Vagina (tissue), 2 donors: ENCODE measurements at places on chromosomes 1 and 21.

DNA sequence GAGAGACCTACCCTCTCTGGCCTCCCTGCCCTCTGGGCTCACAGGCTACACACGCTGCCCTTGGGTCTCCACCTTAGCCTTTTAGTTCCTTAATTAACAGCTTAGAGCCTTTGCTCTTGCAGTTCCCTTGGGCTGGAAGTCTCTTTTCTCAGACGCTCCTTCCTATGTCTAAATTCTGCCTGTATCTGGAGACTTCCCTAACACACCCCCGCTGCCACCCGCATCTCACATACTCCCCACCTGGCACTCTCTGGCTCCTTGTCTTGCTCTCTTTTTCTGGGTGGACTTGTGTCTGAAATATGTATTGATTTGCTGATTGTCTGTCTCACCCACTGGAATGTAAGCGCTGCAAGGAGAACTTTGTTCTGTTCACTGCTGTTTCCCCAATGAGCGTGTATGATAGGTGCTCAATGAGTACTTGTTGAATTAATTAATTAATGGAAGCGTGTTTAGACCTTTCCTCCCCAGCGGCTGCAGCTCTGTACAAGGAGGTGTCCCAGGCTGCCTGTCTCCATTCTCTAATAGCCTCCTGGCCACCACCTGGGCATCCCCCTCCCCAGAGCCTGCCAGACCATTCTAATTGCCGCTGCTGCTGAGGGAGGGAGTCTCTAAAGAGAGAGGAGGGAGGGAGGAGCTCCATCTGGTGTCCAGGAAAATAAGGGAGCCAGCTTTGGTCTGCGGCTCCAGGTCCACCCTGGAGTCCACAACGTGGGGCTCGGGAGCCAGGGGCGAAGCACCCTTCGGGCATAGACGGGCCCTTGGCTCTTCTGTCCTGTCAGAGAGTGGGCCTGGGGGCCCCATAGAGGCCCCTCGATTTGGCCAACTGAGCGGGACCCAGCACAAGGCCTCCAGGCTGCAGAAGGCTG, 95.4 kb downstream of the RNF220 start:
- no peaks in the 10 kb centered on the region for H3K36me3 ChIP-seq
- H3K27ac ChIP-seq = no peak overlapping the region
- DNase-seq = no peak
- H3K27me3 ChIP-seq = no peaks in the 10 kb centered on the region
- H3K4me1 ChIP-seq = no peaks in the 10 kb centered on the region

DNA sequence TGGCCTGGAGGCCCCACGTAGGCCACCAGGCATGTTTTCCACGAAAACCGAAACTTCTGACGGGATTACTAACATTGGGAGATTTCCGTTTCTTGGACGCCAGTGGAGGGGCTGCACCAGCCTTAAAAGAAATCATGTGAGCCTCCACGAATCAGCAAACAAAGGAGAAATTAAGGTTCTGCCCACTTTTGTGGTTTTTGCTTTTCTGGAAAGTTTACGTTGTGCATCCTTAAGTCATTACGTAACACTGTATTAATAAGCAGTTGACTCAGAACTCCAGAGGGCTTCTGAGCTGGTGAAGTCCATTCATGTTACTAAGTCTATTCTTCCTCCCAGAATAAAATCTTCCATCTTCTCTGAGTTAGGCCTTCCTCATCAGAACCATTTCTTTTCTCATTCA, 168.5 kb downstream of the PSMG1 start:
- H3K27me3 ChIP-seq = no peaks in the 10 kb centered on the region
- no peak for DNase-seq
- H3K27ac ChIP-seq = peak overlapping the region; percentile 61

DNA sequence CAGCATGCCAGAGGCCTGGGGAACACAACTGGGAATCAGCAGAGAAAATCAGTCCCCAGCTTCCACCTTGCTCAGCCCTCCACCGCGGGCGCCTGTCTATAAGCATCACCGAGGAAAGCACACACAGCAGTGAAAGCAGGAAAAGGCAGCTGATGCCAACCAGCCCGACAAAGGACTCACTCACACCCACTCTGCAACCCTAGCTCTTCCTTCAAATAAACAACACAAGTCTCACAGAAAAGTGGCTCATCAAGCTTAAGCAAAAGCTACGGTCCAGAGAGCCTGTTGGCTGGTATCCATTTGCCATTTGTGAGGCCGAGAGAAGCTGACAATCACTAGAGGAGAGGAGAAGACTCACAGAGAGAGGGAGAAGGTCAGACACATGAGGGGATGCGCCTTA, 27.1 kb downstream of the MRAP start:
- no peak for DNase-seq
- H3K4me3 ChIP-seq = no peak overlapping the region
- no peak overlapping the region for H3K27ac ChIP-seq
- H3K27me3 ChIP-seq = no peaks in the 10 kb centered on the region
- H3K4me1 ChIP-seq = no peaks in the 10 kb centered on the region
- H3K36me3 ChIP-seq = peaks cover 61% of the 10 kb centered on the region

DNA sequence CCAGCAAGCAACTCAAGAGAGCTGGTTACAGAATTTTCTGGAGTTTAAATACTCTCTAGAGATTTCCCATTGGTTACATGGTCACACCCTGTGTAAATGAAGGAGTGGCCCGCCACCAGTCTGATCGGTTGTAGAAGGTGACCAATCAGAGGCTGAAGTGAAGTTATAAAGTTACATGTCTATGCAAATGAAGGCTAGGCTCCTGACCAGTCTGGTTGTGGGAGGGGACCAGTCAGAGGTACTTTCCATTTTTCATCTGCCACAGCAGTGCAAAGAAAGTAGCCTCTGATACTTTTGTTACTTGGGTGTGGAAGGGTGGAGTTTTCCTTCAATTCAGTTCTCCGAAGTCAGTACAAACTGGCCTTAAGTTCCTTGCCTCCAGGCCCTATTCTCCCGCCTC, 273.7 kb downstream of the BARHL2 start:
- H3K27ac ChIP-seq = no peak overlapping the region
- no peaks in the 10 kb centered on the region for H3K27me3 ChIP-seq
- no peaks in the 10 kb centered on the region for H3K4me1 ChIP-seq
- H3K4me3 ChIP-seq = no peak overlapping the region
- no peak for DNase-seq

DNA sequence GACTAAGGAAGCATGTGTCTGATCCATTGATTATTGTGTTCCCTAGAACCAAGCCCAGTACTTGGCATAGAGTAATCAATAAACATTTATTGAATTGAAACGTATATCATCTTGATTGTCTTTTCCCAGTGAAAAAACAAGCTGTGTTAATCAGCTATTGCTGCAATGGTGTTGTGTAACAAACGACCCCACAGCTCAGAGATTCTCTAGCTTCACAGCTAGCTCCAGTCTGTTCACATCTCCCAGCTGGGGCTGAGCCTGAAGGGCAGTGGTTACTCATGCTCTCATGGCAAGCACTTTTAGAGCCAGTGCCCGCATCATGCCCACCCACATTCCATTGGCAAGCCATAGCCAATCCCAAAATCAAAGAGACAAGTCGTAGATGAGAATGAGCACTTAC, 237.4 kb upstream of the RAB4A start:
- no peak for DNase-seq
- H3K36me3 ChIP-seq = no peaks in the 10 kb centered on the region
- no peaks in the 10 kb centered on the region for H3K4me1 ChIP-seq
- H3K27ac ChIP-seq = no peak overlapping the region

DNA sequence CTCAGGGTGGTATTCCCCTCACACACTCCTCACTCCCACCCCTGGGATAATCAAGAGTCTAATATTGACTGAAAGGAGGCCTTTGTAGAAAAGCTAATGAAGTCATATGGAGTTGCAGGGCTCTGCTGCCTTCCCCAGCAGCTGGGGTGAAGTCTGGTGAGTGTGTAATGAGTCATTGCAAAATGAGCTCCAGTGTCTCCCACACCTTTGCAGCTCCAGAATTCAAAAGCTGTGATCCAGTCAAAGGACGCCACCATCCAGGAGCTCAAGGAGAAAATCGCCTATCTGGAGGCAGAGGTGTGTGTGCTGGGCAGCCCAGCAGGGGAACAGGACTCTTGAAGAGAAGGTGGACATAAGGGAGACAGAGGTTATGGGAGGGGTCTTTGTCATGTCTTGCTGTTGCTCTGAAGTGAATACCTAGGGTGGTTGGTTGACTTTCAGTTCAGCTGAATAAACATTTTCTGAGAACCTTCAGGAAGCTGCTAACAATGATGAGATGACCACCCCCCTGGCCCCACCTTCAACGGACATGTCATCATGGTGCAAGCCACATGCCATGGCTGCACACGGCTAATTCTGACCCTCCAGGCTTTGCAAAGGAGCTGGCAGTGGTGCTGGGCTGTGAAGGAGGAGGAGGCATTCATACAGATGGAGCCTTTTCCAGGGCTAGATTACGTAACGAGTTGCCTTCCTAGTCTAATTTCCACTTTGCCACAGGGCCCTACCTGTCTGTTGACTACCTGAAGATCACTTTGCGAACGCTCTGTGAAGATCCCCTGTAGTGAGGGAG, 32.2 kb upstream of the SNX27 start:
- no peak overlapping the region for H3K4me3 ChIP-seq
- H3K27me3 ChIP-seq = no peaks in the 10 kb centered on the region
- no peak overlapping the region for H3K27ac ChIP-seq
- H3K36me3 ChIP-seq = no peaks in the 10 kb centered on the region
- no peak for DNase-seq

- no peaks in the 10 kb centered on the region for H3K36me3 ChIP-seq
- no peaks in the 10 kb centered on the region for H3K27me3 ChIP-seq
- no peak for DNase-seq
- H3K27ac ChIP-seq = no peak overlapping the region
Observed at GRCh38 chr21:20250337-20250736, 747.9 kb upstream of the NCAM2 start.

DNA sequence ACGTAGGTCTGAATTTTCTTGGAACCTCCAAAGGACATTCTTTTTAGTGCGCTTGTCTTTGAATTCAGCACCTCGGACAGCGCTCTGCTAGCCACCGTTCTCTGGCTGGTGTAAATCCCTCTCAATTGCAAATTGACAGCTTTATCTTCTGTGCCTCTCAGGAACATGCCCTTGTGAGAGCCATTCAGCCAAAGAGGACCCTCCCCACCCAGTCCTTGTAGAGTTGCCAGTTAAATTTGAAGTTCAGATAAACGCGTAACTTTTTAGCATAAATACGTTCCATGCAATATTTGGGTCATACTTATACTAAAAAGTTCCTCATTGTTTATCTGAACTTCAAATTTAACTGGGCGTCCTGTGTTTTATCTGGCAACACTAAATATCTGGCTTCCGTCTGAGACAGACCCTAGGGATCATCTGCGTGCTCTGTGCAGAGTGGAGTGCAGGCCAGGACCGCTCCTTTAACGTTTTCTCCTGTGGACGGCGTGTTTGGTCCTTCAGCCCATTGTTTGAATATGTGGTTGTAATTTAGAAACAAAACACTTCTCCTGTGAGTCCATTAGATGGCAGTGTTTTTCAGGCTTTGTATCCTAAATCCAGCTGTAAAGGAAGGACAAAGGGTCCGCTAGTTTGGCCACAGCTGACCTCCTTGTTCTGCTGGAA, 7.0 kb downstream of the KCNAB2 start:
- no peaks in the 10 kb centered on the region for H3K4me1 ChIP-seq
- H3K27ac ChIP-seq = no peak overlapping the region
- H3K36me3 ChIP-seq = no peaks in the 10 kb centered on the region
- H3K27me3 ChIP-seq = no peaks in the 10 kb centered on the region

DNA sequence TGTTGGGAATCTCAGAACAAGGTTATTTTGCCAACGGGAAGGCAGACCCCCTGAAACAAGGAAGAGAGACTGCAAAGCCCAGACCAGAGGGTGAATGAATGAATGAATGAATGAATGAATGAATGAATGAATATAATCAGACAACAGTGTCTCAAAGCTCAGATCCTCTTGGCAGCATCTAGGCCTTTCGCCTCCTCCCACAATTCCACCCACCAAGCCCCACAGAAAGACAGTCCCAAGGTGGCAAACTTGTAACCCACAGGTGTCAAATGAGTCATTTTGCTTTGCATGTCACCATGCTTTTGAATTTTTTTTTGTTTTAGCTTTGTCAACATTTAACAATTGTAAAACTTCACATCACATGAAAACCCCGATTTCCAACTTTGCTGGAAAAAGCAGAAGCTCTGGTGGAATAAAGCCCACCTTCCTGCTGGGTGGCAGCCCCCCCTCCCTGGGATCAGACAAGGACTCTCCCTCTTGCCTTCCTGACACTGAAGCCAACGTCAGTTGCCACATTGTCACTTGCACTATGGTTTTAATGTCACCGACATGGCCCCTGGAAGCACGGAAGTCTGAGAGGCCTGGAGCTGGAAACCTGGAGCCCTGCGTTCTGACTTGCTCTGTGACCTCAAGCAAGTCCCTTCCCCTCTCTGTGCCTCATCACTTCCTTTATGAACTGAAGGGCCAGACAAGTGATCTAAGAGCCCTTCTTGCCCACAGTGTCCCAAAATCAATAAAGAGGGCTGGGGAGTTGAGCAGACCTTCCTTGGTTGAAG, 134.6 kb upstream of the RUNX3 start:
- H3K27ac ChIP-seq = no peak overlapping the region
- no peaks in the 10 kb centered on the region for H3K27me3 ChIP-seq
- no peaks in the 10 kb centered on the region for H3K36me3 ChIP-seq
- no peak overlapping the region for H3K4me3 ChIP-seq
